ENCODE measurements at places on chromosomes 11 and 22. TPM values are rescaled to one million over a fixed set of nuclear protein-coding genes. Genes with fewer than 3 reads are reported as not detected.

DNA sequence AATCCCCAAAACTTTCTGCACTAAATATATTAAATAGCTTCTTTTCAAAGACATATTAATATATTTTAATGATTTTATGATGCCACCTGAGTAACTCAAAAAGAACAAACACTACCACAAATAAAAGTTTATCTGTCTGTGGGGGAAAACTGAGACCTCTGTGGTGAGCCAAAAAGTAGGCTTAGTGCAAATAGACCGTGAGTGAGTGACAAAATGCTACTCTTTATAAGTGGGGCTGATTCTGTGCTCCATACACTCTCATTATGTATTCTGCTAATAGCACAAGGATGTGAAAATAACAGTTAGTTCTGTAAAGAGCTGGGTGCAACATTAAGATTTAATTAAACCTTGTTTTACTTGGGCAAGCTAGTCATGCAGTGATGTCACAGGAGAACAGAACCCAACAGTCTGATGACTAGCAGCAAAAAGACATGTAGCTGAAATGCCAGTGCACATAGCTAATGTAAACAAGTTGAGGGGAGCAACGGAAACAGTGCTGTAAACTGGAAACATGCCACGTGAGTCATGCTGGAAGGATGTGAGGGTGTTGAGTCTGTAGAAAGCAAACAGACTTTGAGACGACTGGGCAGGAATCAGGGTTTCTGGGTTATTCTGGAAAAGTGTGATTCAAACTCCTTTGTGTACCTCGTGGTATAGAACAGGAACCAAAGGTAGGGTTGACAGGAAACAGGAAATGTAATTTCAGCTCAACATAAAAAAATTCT is 1130.4 kb downstream of the LRRC4C start:
- DNase-seq, result no peak

DNA sequence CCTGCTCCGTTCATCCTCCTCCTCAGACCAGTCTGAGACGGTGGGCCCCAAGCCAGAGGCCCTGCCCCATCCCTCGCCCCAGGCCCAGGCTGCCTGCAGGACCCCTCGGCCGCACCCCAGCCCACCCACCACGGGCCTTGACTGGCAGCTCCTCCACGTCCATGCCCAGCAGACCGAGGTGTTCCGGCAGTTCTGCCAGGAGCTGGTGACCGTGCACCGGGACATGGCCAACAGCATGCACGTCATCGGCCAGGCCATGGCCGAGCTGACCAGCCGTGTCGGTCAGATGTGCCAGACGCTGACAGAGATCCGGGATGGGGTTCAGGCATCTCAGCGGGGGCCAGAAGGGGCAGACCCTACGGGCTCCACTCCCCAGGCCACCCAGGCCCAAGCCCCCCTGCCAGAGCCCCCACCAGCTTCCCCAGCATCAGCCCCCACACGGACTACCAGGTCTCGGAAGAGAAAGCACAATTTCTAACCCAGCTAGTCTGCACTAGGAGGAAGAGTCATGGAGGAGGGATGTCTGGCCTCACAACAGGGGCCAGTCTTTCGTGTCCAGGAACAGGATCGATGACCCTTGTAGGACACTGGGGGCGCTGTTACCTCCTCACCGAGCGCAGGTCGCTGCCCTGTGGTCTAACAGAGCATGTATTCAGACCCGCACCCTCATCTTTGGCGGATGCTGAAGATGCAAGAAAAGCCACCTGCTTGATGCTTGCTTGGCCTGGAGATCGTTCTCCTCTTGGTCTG is 66.3 kb downstream of the PRDM11 start:
- no peak for DNase-seq

DNA sequence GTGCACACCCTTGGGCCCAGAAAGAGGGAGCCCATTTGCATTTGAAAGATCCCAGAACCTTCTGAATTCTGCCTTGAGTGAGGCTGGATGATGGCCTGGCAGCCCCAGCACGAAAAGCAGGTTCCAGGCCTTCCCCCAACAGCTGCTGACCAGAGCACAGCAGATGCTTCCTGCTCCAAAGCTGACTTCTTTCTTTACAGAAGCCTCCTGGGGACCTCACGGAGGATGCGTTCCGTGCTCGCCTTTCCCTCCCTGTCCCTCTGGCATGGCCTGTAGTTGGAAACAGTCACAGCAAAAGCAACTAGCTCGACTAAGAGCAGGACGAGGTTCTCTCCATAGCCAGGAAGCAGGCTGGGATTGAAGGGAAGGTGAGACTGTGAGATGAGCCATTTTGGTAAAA is 107.7 kb upstream of the B3GAT1 start:
- no peak for DNase-seq

DNA sequence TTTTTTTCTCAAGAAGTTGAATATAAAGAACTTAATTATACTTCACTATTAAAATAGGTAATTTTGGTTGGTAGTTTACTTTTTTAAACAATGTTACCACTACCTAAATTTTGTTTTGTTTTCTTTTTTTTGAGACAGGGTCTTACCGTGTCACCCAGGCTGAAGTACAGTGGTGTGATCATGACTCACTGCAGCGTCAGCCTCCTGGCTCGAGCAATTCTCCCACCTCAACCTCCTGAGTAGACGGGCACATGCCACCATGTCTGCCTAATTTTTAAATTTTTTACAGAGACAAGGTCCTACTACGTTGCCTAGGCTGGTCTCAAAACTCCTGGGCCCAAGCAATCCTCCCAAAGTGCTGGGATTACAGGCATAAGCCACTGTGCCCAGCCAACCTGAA is 17.6 kb downstream of the SPCS2 start:
- DNase-seq, result no peak

The TRIM29 gene
- total RNA-seq, result 0.56 TPM
